ENCODE measurements at places on chromosomes 3 and 15. TPM values are rescaled to one million over a fixed set of nuclear protein-coding genes. Genes with fewer than 3 reads are reported as not detected.

DNA sequence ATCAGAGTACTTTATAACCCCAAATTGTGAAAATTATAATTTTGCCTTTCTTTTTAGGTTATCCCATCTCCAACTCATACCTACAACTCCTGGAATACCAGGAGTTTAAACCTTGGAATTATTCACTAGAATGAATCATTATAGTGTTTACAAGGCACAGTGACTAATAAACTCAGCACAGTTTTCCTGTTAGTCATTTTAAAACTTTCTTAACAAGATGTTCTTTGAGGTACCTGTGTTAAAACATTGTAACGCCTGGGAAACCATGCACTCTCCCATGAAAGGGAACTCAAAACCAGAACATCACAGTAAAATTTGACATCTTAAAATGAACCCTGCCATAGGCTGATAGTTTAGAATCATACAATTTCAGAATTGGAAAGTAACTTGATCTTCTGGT lies 132.4 kb upstream of the OSTN start:
- H3K27me3 ChIP-seq: no peaks in the 10 kb centered on the region
- H3K27ac ChIP-seq: no peak overlapping the region
- DNase-seq: no peak
- no peak overlapping the region for H3K4me3 ChIP-seq

DNA sequence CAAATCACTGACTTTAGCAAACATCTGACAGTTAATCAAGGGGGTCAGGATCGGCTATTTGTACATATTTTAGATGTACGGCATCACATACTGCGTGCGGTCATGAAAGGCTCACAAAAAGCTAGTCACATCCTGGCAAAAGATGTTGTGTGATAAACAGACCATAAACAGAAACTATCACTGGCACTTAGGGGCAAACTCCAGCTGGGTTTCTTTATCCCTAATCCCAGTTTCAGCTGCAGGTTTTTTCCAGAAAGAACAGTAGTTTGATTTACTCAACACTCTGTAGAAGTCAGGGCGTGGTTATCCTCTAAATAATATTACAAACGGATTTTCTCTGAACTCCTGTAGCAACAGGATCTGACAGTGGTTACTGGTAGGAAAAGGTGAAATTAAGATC lies 112.4 kb upstream of the BHLHE40 start:
- no peaks in the 10 kb centered on the region for H3K27me3 ChIP-seq
- peak overlapping the region; percentile 95 for H3K27ac ChIP-seq
- DNase-seq: no peak
- H3K4me3 ChIP-seq: peak overlapping the region; percentile 67
- peaks cover 7% of the 10 kb centered on the region for H3K4me1 ChIP-seq

DNA sequence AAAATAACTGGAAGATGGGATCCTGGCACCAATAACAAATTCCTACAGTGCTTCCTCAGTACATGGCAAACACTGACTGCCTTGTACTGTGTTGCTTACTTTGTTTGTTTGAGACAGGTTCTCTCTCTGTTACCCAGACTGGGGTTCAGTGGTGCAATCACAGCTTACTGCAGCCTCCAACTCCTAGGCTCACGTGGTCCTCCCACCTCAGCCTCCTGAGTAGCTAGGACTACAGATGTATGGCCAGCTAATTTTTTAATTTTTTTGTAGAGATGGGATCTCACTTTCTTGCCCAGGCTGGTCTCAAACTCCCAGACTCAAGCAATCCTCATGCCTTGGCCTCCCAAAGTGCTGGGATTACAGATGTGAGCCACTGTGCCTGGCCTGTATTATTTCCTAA lies 3.7 kb upstream of the ALPK3 start:
- no peak for DNase-seq
- no peak overlapping the region for H3K4me3 ChIP-seq
- H3K36me3 ChIP-seq: no peaks in the 10 kb centered on the region
- H3K27me3 ChIP-seq: no peaks in the 10 kb centered on the region
- H3K27ac ChIP-seq: no peak overlapping the region

DNA sequence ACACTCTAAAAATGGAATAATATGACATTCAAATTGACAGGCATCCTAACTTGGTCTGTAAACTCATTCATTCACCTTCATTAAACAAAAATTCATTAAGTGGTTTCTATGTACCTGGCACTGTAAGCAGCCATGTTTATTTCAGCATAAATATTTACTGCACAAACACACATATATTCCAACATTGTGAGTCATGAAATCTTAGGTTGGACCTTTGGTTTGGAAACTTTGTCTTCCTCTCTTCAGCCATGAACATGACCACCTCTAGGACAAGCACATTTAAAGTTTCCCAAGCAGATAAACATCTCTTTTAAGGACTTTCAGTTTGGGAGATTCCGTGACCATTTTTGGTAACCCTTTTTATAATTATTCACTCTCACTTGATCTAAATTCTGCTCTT lies 131.8 kb downstream of the TPRG1 start:
- peaks cover 15% of the 10 kb centered on the region for H3K4me1 ChIP-seq
- H3K27me3 ChIP-seq: no peaks in the 10 kb centered on the region
- no peak overlapping the region for H3K4me3 ChIP-seq
- no peaks in the 10 kb centered on the region for H3K36me3 ChIP-seq
- H3K27ac ChIP-seq: peak overlapping the region; percentile 72

DNA sequence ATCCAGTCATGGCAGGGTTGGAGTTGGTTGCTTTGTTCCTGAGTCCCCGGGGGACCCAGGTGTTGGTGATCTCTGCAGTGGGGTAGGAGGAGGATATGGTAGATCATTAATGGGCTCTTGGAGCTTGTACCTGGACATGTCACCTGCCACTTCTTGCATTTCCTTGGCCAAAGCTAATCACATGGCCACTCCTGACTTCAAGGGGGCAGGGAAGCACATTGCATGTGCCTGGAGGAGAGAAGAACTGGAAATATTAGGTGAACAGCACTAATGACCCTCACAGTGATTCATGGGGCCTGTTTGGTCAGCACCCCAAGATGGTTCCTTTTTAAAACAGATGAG lies 87.1 kb upstream of the MYZAP start:
- no peaks in the 10 kb centered on the region for H3K4me1 ChIP-seq
- H3K36me3 ChIP-seq: no peaks in the 10 kb centered on the region
- H3K4me3 ChIP-seq: no peak overlapping the region
- H3K27me3 ChIP-seq: no peaks in the 10 kb centered on the region
- no peak for DNase-seq

DNA sequence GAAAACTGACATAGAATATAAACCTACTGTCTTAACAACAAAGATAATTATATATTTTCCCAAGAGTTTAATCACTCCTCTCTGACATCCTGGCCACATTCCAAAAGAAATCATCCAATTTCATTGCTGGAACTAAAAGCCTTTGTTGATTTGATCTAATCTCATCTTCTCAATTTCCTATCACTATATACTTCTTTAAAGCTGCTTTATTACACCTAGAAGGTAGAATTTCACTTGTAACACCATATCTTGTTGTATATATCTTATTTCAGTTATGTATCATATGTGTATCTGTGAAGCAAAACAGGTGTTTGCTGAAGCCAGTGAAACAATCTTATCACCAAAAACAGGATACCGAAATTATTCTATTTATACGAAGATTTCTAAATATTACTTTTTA lies 740.2 kb downstream of the ROBO1 start:
- H3K4me3 ChIP-seq: no peak overlapping the region
- H3K36me3 ChIP-seq: no peaks in the 10 kb centered on the region
- DNase-seq: no peak
- no peaks in the 10 kb centered on the region for H3K4me1 ChIP-seq

- peak overlapping the region; percentile 28 for H3K27ac ChIP-seq
- no peaks in the 10 kb centered on the region for H3K36me3 ChIP-seq
These were observed 1.4 kb downstream of the SRGAP3 start for GRCh38 chr3:9247941-9248521.

DNA sequence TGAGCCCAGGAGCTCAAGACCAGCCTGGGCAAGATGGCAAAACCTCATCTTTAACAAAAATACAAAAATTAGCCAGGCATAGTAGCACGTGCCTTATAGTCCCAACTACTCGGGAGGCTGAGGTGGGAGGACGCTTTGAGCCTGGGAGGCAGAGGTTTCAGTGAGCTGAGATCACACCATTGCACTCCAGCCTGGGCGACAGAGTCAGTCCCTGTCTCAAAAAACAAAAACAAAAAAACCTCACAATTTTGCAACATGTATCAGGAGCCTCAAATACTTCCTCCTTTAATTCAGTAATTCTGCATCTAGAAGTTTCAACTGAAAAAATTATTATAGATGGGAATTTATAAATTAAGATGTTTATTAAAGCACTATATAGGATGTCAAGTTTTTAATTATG lies 1.1 kb downstream of the MRPL47 start:
- no peak overlapping the region for H3K27ac ChIP-seq
- peaks cover 27% of the 10 kb centered on the region for H3K4me1 ChIP-seq
- no peak for DNase-seq
- H3K27me3 ChIP-seq: no peaks in the 10 kb centered on the region

GRCh38 chr3:67386451-67386850 lies 268.0 kb downstream of the SUCLG2 start:
- H3K4me3 ChIP-seq: no peak overlapping the region
- no peak overlapping the region for H3K27ac ChIP-seq
- peaks cover 10% of the 10 kb centered on the region for H3K4me1 ChIP-seq
- no peak for DNase-seq

- no peaks in the 10 kb centered on the region for H3K4me1 ChIP-seq
- peaks cover 36% of the 10 kb centered on the region for H3K27me3 ChIP-seq
- H3K4me3 ChIP-seq: peak overlapping the region; percentile 55
- H3K36me3 ChIP-seq: no peaks in the 10 kb centered on the region
- DNase-seq: peak; percentile 60
- H3K27ac ChIP-seq: no peak overlapping the region
These were observed 898 bp downstream of the FBLN2 start for GRCh38 chr3:13549623-13550422.

DNA sequence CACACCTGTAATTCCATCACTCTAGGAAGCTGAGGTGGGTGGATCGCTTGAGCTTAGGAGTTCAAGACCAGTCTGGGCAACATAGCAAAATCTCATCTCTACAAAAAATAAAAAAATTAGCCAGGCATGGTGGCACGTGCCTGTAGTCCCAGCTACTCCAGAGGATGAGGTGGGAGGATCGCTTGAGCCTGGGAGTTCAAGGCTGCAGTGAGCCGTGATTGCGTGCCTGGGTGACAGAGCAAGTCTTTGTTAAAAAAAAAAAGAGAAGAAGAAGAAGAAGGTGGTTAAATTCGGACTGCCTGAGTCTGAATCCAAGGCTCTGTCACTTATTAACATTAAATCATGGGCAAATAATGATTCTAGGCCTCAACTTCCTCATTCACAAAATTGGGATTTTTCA lies 51.0 kb downstream of the EOMES start:
- no peak overlapping the region for H3K4me3 ChIP-seq
- H3K27ac ChIP-seq: no peak overlapping the region
- H3K27me3 ChIP-seq: no peaks in the 10 kb centered on the region

- no peak overlapping the region for H3K4me3 ChIP-seq
- H3K27ac ChIP-seq: no peak overlapping the region
- H3K4me1 ChIP-seq: peaks cover 9% of the 10 kb centered on the region
- H3K36me3 ChIP-seq: no peaks in the 10 kb centered on the region
These were observed 45.7 kb downstream of the POC1A start for GRCh38 chr3:52108302-52109232.

- DNase-seq: no peak
- no peaks in the 10 kb centered on the region for H3K36me3 ChIP-seq
- no peaks in the 10 kb centered on the region for H3K27me3 ChIP-seq
- no peaks in the 10 kb centered on the region for H3K4me1 ChIP-seq
- H3K27ac ChIP-seq: no peak overlapping the region
- no peak overlapping the region for H3K4me3 ChIP-seq
These were observed 8.4 kb upstream of the CRTAP start for GRCh38 chr3:33105341-33105948.

DNA sequence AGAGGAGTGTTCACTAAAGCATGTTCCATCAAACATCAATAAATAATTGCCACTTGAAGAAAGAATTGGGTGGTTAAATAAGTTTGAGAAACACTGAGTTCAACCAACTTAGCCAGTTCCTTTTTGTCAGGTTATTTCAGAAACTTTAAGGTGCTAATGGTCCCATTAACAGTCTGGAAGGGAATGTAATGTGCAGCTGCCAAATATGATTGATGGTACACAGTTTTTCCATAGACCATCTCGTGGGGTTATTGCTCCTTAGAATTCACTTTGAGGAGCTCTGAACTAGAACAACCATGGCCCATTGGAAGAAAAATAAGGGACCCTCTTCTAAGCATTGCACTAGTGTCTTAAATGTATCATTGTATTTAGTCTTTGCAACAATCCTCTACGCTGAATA lies 185.8 kb upstream of the NR2F2 start:
- H3K27ac ChIP-seq: no peak overlapping the region
- no peak for DNase-seq
- H3K36me3 ChIP-seq: no peaks in the 10 kb centered on the region
- no peaks in the 10 kb centered on the region for H3K27me3 ChIP-seq

DNA sequence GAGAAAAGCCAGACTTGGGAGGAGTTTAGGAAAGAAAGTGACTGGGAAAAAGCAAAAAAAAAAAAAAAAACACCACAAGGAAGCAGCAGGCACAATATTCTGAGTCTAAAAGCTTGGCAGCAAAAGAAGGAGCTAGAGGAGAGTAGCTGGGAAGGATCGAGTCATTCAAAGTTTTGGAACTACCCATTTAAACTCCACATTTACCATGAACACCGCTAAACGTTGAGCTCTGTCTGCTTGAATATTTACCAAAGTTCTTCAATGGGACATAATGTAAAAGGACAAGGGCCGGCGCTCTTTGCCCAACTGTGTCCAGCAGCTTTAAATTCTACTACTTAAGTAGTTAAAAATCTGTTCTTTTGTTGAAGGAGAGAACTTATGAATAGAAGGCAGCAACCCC lies 481.9 kb downstream of the FOXP1 start:
- H3K27ac ChIP-seq: no peak overlapping the region
- H3K27me3 ChIP-seq: no peaks in the 10 kb centered on the region
- H3K4me1 ChIP-seq: no peaks in the 10 kb centered on the region
- no peak overlapping the region for H3K4me3 ChIP-seq

Gene CFAP91
- total RNA-seq: 0.52 TPM

Gene LRRN1
- 12.6 TPM for total RNA-seq

Gene GRAMD2A
- total RNA-seq: not detected

Gene SOX2
- not detected for total RNA-seq

Gene IQCB1
- 5.8 TPM for total RNA-seq

Gene MCF2L2
- total RNA-seq: 0.57 TPM

Gene SLC12A1
- not detected for total RNA-seq

Gene TAGLN3
- not detected for total RNA-seq

Gene EPB42
- total RNA-seq: 0.52 TPM

Gene FEZF2
- total RNA-seq: not detected
